ENCODE measurements at places on chromosomes 1 and 21. TPM values are rescaled to one million over a fixed set of nuclear protein-coding genes. Genes with fewer than 3 reads are reported as not detected.

RIPK4 gene
- total RNA-seq: 0.38 TPM

SELL gene
- 1.1 TPM for total RNA-seq

CFAP74 gene
- not detected for total RNA-seq

USF1 gene
- total RNA-seq: 72.7 TPM

DONSON gene
- 15.2 TPM for total RNA-seq

RHCE gene
- total RNA-seq: 1.2 TPM

AVPR1B gene
- not detected for total RNA-seq

GSTM1 gene
- not detected for total RNA-seq

DCST1 gene
- total RNA-seq: not detected

HES4 gene
- 7.6 TPM for total RNA-seq

SLAMF7 gene
- total RNA-seq: not detected

ACADM gene
- 19.2 TPM for total RNA-seq

FAM163A gene
- total RNA-seq: not detected

DNAJC6 gene
- 8.7 TPM for total RNA-seq

OR2G6 gene
- not detected for total RNA-seq

BMP8A gene
- total RNA-seq: 0.19 TPM

TGFB2 gene
- total RNA-seq: 20.9 TPM

AKR1A1 gene
- 131 TPM for total RNA-seq

ANKRD65 gene
- under 0.01 TPM for total RNA-seq

SELENBP1 gene
- total RNA-seq: 19.7 TPM

NPR1 gene
- total RNA-seq: 0.85 TPM

VANGL1 gene
- 7.6 TPM for total RNA-seq

TMEM81 gene
- 2.7 TPM for total RNA-seq

CHODL gene
- total RNA-seq: not detected

ARHGAP29 gene
- total RNA-seq: 60.3 TPM

RNU1-3 gene
- total RNA-seq: under 0.01 TPM

GBP6 gene
- under 0.01 TPM for total RNA-seq

FCGR2B gene
- total RNA-seq: not detected

KCNK2 gene
- 5.1 TPM for total RNA-seq

NBPF4 gene
- total RNA-seq: not detected

PRRX1 gene
- total RNA-seq: 101 TPM

OR2M3 gene
- not detected for total RNA-seq

IL12RB2 gene
- not detected for total RNA-seq

MAST2 gene
- 24.8 TPM for total RNA-seq

APOBEC4 gene
- not detected for total RNA-seq

LORICRIN gene
- total RNA-seq: not detected

OR6N1 gene
- total RNA-seq: not detected

Data from regular cardiac myocyte (primary cell).